Ovary (tissue), 10 donors: ENCODE measurements at places on chromosomes 5 and 9. TPM values are rescaled to one million over a fixed set of nuclear protein-coding genes. Genes with fewer than 3 reads are reported as not detected.

SPATA31E1 gene
- not detected for total RNA-seq

ZNF454 gene
- total RNA-seq, result 5.7 TPM

STPG3 gene
- total RNA-seq, result not detected

AKNA gene
- total RNA-seq, result 39.7 TPM

LCN1 gene
- total RNA-seq, result 2.3 TPM

DNA sequence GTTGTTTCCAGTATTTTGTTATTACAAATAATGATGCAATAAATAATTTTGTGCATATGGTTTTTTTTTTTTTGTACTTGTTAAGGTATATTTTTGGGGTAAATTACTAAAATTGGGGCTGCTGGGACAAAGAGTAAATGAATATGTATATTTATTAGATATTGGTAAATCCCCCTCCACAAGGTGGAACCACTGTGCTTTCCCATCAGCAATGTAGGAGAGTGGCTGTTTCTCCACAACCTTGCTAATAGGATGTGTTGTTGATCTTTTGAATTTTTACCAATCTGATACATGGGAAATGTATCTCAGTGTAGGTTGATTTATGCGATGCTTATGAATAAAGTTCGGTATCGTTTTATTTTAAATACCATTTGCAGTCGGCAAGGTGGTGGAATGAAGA lies 118.1 kb downstream of the TRPM3 start:
- no peak overlapping the region for H3K27ac ChIP-seq
- no peak for DNase-seq
- H3K36me3 ChIP-seq, result no peaks in the 10 kb centered on the region
- H3K27me3 ChIP-seq, result no peaks in the 10 kb centered on the region
- H3K4me1 ChIP-seq, result no peaks in the 10 kb centered on the region

DNA sequence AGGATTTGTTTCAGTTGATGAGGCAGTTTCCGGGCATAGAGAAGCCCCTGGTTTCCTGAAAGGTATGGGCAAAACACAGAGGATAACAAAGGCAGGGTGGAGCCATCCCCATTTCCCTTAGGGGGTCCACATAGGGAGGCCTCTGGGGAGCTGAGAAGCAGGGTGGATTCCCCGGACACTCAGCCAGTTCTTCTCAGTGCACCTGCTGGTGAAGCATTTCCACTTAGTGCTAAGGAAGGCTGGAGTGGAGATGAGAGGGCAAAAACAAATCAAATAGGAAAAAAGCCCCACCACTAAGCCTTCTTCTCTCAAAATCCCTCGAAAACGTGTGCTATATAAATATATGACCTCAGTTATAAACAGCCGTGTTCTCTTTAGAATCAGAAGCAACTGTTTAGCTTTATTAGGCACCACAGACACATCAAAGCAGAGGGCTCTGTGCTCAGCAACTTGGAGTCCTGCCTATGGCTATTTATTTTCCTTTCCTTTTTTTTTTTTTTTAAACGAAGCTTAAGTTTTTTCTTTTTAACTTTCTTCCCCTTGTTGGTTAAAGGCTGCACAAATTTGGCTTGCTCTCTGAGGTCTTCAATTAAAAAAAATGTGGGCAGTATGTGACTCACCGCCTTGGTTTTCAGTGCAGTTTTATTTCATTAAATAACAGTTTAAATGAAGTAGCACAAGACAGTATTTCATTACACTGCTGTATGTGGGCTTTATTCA lies 67.7 kb downstream of the PRDM6 start:
- DNase-seq, result peak; percentile 24
- H3K27me3 ChIP-seq, result no peaks in the 10 kb centered on the region
- no peak overlapping the region for H3K27ac ChIP-seq
- no peaks in the 10 kb centered on the region for H3K36me3 ChIP-seq

- no peaks in the 10 kb centered on the region for H3K4me1 ChIP-seq
- H3K27ac ChIP-seq, result no peak overlapping the region
- no peaks in the 10 kb centered on the region for H3K36me3 ChIP-seq
- no peak overlapping the region for H3K4me3 ChIP-seq
- DNase-seq, result no peak
Measured at GRCh38 chr9:89436326-89436725, 61.6 kb downstream of the SEMA4D start.

- H3K4me1 ChIP-seq, result no peaks in the 10 kb centered on the region
- DNase-seq, result no peak
- H3K27me3 ChIP-seq, result no peaks in the 10 kb centered on the region
- no peak overlapping the region for H3K27ac ChIP-seq
Measured at GRCh38 chr5:198516-199196, 7.4 kb downstream of the LRRC14B start.

DNA sequence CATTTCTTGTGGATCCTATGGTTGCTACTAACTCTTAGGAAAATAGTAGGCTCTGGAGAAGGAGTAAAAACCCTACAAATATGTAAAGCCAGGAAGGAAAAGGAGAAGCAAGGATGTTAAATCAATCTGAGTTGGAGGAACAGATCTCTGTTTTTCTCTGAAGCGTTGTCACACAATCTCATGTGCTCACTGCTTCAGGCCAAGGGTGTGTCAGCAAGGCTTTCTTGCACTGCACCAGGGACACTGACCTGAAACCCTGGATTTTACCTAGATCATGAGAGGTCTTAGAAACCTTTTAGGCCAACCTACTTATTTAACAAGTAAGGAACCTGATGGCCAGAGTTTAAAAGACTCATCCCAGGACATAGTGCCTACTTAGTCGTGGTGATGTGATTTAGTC lies 12.5 kb upstream of the AGXT2 start:
- no peak for DNase-seq
- H3K27me3 ChIP-seq, result no peaks in the 10 kb centered on the region
- H3K4me3 ChIP-seq, result no peak overlapping the region

GRCh38 chr5:142016556-142016955 lies 3.7 kb upstream of the GNPDA1 start:
- no peaks in the 10 kb centered on the region for H3K36me3 ChIP-seq
- no peak overlapping the region for H3K4me3 ChIP-seq
- no peak for DNase-seq
- no peaks in the 10 kb centered on the region for H3K27me3 ChIP-seq
- H3K4me1 ChIP-seq, result no peaks in the 10 kb centered on the region

DNA sequence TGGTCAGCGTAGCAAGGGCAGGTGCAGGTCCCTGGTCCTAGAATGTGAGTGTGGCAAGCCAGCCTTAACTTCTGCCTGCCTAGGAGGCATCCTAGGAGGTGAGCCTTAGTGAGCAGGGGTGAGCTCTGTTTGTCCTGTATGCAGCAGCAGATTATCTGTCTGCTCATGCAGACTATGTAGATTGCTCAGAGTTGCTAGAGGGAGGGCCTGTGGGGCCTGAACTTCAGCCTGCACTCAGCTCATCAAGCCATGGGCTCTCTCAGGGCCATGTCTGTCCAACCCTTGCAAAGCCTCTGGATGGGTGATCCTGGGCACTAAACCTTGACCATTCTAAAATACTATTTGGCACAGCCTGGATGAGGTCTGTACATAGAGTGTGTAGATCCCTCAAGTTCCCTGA lies 8.5 kb upstream of the CTSL start:
- H3K27ac ChIP-seq, result no peak overlapping the region
- H3K27me3 ChIP-seq, result no peaks in the 10 kb centered on the region
- no peak overlapping the region for H3K4me3 ChIP-seq
- no peaks in the 10 kb centered on the region for H3K36me3 ChIP-seq
- DNase-seq, result no peak

GRCh38 chr5:64587370-64587769 lies 81.6 kb downstream of the RGS7BP start:
- H3K27ac ChIP-seq, result no peak overlapping the region
- peaks cover 8% of the 10 kb centered on the region for H3K4me1 ChIP-seq
- no peaks in the 10 kb centered on the region for H3K36me3 ChIP-seq
- DNase-seq, result no peak
- H3K4me3 ChIP-seq, result no peak overlapping the region
- H3K27me3 ChIP-seq, result no peaks in the 10 kb centered on the region

- no peak overlapping the region for H3K27ac ChIP-seq
- H3K36me3 ChIP-seq, result no peaks in the 10 kb centered on the region
- H3K4me1 ChIP-seq, result no peaks in the 10 kb centered on the region
- DNase-seq, result no peak
- H3K4me3 ChIP-seq, result no peak overlapping the region
- no peaks in the 10 kb centered on the region for H3K27me3 ChIP-seq
Measured at GRCh38 chr5:107855171-107855570, 184.4 kb upstream of the EFNA5 start.
